Fibroblast of mammary gland (primary cell): ENCODE measurements at places on chromosomes 5 and 9.

DNA sequence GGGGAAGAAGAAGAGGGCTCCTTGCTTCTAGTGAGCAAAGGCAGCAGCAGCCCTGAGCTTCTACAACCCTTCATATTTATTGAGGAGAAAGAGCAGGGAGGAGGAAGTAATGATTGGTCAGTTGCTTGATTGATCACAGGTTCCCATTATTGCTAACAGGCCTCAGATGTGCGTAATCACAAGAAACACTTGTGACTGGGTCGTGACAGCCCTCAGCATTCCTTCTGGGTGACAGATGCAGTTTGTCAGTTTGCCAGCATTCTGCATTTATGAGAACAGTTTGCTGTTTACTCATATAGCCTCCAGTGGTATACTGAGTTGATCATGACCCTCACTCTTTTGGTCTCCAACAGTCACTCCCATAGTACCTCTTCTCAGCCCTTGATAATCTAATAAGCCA is 111.5 kb upstream of the TNC start:
- DNase-seq = peak; percentile 64

DNA sequence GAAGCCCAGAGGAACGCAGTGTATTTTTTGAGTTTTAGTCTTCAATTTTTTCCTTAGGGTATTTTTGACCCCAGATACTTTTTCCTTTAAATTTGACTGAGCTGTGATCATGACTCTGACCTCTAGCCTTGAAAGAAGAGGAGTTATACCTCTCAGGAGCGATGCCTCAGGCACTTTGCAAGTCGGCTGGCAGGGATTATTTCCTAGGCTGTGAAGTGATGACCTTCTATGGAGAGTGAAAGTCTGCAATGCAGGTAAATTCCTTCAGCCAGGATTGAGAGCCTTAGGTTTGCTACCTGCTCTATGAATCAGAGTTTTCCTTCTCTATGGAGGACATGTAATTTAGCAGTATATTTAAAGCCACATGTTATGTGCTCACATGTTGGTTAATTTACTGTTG is 10.8 kb upstream of the NUDT12 start:
- DNase-seq = no peak

GRCh38 chr9:7579351-7579750 is 220.2 kb downstream of the DMAC1 start:
- no peak for DNase-seq

GRCh38 chr5:181050016-181050415 is 9.9 kb downstream of the BTNL9 start:
- no peak for DNase-seq

DNA sequence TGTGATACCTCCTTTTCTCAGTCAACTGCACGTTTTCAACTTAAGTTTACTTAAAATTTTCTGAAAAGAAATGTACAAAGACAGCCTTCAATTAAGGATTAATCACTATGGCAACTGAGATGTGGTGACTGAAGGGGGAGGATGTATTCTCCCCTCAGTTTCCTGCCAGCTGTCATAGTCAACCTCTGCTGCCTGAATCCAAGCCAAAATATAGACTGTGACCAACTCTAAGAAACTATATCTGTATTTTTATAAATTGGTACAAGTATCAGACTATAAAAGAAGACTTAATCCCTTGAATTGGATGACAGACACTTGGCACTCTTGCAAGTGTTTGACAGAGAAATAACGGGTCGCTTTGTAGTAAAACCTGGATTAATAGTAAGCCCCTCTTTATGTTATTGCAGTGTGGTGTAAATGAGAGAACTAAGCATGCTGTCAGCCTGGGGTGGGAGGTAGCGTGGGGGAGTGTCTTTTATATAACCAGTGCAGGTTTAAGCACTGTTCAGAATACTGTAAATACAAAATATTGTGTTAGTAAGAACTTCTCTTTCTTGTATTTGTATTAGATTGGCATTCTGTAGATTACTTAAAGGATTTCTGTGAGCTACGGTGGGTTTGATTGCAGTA is 106.4 kb downstream of the ERCC6L2 start:
- DNase-seq = no peak

DNA sequence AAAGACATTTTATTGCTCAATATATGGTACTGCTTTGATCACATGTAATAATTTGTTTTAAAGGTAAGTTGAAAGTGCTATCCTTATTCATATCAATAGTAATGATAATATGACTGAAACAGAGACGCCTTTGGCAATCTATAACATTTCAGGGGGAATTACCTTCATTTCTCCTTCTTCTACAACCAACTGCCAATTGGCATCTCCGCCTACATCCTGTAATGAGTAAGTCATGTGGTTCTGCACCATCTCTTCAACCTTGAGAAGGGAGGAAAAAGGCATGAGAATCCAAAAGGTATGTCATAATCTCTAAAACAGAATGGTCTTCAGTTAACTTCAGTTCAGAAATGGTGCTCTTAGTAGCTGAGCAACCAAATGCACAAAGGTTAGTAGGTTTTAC is 52.4 kb downstream of the HMGCR start:
- DNase-seq = no peak

DNA sequence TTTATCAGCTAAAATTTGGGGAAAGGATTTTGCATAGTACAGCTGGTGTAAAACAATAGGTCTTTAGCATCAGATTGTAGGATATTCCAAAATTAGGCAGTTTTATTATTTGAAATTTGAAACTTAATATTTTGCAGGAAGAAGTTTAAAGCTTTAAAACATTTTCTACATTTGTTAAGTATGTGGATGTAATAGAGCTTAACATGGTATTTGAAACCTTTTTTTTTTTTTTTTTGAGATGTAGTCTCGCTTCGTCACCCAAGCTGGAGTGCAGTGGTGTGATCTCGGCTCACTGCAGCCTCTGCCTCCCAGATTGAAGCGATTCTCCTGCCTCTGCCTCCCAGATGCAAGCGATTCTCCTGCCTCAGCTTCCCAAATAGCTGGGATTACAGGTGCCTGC is 2.9 kb downstream of the DENND4C start:
- DNase-seq = no peak

DNA sequence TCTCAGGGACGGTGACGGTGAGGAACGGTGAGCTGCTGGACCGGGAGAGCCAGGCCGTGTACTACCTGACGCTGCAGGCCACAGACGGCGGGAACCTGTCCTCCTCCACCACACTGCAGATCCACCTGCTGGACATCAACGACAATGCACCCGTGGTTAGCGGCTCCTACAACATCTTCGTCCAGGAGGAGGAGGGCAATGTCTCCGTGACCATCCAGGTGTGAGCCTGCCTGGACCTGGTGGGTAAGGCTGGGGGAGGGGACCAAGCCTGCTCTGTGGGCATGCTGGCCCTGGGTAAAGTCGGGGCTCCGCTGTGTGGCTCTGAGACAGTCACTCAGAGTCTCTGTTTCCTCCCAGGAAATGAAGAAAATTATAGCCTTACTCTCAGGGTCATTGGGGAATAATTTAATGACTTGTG is 29.3 kb downstream of the CDHR2 start:
- DNase-seq = peak; percentile 37

GRCh38 chr9:129334105-129334935 is 156.3 kb upstream of the IER5L start:
- peak; percentile 87 for DNase-seq

- no peak for DNase-seq
These were observed 83.2 kb upstream of the ANKH start for GRCh38 chr5:14954616-14955343.

DNA sequence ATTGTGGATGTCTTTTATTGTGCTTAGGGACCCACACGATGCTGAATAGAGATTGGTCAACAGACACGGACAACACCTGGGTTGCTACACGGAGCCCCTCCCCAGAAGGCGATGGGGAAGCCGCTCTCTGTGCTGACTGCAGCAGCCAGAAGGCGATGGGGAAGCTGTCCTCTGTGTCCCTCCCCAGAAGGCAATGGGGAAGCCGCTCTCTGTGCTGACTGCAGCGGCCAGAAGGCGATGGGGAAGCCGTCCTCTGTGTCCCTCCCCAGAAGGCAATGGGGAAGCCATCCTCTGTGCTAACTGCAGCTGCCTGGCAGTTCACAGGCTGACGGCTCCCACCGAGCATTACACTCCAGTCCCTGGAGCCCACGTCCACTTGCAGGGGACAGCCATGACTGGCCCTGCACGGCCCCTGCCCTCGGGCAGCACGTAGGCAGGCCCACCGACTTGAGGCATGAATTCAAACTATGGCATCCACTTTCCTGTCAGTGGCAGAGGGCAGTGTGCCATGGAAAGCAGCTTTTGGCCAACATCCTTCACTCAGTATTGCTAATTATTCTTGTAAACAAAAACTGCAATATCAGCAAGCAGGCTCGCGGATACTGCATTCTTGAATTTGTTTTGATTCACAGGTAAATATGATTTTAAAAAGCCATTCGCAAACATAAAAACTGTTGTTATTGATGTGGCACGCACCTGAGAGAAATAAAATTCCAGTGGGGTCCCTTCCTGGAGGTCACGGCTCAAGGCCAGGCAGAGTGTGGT is 48.1 kb upstream of the CLPTM1L start:
- no peak for DNase-seq

GRCh38 chr5:172798422-172799215 is 27.6 kb upstream of the DUSP1 start:
- DNase-seq = peak; percentile 98

DNA sequence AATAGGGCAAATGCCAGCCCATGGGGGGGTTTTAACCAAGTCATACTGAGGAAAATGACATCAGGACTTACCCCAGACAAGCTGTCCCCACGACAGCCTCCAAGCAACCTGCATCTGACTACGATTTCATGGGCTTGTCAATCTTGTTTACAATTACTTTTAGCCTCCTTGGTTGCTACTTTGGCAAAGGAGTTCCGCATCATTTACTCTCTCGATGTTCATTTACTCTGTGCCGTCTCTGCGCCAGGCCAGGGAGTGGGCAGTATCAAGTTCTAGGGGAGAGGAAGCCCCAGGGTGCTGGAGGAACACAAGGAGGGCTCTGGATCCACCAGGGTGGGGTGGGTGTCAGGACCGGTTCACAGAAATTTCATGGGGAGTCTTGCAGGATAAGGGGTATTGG is 23.9 kb downstream of the PTPN3 start:
- no peak for DNase-seq

GRCh38 chr5:123120197-123120596 is 31.2 kb downstream of the PRDM6 start:
- DNase-seq = no peak

DNA sequence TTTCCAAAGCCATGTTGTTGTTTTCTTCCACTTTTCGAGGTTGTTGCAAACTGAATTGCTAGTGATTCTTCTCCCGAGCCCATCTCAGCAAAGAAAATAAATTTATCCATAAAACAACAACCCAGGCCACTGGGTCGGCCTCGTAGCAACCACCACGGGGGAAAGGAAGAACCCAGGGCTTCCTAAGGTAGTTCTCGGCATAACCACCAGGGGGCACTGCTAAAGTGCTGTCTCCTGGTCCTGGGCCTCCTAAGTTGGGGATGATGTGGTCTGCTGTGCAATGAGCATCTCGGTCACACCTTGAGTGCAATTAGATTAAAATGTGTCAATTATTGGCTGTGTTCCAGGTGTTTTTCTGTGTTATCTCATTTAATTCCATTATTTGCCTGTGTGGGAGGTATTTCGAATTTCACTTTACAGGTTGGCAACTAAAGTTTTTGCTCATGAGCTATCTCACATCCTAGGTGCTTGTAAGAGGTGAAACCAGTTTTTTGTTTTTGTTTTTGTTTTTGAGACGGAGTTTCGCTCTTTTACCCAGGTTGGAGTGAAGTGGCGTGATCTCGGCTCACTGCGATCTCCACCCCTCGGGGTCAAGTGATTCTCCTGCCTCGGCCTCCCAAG is 102.8 kb upstream of the DAP start:
- DNase-seq = peak; percentile 60

- DNase-seq = no peak
These were observed 12.8 kb downstream of the NR4A3 start for GRCh38 chr9:99834474-99834873.

- peak; percentile 65 for DNase-seq
These were observed 3.4 kb upstream of the SPINK4 start for GRCh38 chr9:33236571-33236970.

DNA sequence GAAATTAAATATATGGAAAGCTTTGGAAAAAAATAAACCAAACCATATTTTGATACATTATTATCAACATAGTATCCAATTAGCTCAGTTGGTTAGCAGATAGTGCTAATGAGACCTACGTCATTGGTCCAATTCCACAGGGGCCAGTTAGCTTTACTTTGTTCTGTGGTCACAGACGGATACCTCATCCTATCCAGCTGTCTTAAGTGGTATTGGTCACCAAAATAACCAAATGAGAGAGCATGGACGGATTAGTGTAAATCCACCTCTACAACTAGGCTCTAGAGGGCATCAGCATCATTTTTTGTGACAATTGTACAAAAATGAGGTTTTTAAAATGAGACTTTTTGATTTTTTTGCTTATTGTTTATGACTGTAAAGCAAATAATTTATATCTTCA is 364.2 kb downstream of the KIAA0825 start:
- no peak for DNase-seq

DNA sequence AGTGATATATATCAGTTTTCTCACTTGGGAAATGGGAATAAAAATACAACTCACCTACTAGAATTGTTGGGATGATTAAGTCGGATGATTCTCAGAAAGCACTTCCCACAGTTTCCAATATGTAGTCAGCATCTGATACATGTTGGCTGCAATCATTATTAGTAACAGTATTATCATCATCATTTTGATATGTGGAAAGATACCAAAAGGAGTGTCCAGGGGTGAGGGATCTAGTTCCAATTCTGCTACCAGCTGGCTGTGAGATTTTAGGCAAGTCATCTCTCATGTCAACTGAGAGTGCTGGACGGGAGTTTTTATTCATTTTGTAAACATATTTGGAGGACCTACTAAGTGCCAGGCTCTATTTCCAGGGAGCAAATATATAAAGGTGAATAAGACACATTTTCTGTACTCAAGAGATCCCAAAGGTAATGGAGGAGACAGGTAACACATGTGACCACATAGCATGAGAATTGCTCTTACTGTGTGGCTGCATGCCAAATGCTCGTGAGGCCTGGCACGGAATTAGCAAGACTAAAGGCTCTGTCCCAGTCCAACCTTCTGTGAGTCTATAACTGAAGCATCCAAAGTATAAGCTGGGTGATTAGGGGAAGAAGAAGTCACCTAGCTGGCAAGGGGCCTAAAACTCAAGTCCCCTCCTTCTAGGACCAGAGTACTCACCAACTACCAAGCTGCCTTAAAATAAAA is 83.0 kb downstream of the GRIA1 start:
- peak; percentile 64 for DNase-seq

DNA sequence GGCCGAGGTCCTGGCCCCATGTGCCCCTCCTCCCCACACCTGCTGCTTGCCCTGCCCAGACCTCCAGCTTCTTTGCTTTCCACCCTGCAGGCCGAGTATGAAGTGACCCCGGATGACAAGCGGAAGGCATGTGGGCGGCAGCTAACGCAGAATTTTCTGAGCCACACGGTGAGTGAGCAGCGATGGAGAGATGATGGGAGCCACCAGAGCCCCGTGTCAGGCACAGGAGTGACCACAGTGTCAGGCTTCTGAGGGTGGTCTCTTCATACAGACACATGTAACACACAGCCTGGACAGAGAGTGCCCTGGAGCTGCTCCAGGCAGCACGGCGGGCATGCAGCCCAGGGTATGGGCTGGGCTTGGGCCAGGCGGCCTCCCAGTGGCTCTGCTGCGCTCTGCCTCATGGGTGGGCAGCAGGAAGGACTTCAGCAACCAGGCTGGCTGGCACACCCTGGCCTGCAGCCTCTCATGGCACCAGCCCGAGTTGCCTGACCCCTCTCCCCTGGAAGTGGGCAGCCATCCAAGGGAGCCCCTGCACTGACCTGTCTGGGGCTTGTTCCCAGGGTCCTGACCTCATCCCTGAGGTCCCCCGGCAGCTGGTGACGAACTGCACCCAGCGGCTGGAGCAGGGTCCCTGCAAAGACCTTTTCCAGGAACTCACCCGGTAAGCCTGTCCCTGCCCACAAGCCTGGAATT is 5.8 kb downstream of the GRK6 start:
- DNase-seq = no peak

GRCh38 chr5:50553560-50553984 is 112.5 kb upstream of the EMB start:
- DNase-seq = no peak
